NCI-H2081 treated with DMSO at 0.1 percent for 48 hours (cell line): ENCODE measurements at places on chromosomes 4 and X.

GRCh38 chr4:83305187-83305586 lies 20.6 kb upstream of the COQ2 start:
- DNase-seq, result no peak

DNA sequence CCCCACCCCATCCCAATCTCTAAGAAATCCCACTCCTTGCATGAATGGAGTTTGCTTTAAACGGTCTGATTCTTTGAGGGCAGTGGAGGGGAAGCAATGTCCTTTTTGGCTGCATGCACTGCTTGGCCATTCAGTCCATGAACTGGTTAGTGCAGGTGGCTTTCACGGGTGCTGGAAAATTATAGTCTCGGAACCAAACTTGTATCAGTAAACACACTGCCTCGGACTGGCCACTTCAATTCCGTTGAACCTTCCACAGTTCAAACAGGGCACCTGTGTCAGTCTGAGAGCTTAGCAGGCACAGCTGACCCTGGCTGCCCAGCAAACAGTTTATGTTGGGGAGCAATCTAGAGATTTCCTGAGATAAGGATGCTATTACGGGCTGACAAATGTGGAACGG lies 255.6 kb downstream of the DHX15 start:
- no peak for DNase-seq

DNA sequence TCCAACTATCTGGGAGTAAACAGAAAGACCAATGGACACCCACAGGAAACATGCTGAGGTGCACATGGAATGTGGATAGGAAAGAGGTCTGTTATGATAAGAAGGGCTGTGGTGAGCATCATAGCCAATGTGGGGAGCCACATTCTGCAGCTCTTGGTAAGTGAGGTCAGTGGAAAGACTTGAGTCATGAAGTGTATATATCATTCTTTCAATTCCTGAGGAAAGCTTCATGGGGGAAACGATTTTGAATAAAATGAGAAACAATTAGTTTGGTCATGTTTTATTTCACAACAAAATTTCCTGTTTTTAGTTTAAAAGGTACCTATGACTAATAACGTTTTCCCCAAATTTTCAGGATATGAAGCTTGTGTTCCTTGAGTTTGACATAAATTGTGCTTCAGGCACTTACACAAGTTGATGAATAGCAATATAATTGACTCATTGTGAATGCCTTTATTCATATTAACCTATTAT lies 41.4 kb upstream of the RASSF6 start:
- no peak for DNase-seq

DNA sequence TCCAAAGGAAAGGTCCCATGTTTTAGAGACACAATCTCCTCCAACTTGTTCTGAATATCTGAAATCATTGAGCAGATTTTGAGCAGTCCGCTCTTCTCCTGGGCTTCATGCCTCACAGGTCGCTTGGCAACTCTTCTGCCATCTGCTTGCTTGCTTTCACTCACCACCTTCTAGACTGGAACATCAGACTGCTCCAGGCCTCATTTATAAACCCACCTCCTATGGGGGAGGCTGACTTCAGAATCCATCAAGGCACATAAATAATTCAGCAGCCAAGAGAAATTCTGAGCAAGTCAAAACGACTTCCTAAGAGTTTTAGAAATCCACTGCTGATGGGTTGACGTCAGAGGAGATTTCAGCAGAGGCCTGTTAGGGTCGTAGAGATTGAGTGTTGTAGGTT lies 64.1 kb downstream of the FAM184B start:
- no peak for DNase-seq

DNA sequence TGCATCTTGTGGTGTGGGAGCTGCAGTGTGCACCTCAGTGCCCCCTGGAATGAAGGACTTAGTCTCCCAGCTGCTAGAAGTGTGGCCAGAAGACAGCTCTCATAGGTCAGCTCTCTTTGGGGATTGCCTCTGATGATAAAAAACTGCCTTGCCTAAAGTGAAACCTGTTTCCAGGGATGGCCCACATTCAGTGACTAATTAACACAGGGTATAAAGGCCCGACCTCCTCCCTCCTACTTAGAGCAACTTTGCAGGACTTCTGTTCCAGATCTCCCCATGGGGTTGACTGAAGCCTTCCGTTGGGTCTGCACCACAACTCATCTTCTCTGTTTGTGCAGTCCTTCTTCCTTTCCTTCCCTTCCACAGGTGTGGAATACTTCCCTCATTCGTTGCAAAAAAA lies 53.2 kb downstream of the SPINK2 start:
- DNase-seq, result no peak

DNA sequence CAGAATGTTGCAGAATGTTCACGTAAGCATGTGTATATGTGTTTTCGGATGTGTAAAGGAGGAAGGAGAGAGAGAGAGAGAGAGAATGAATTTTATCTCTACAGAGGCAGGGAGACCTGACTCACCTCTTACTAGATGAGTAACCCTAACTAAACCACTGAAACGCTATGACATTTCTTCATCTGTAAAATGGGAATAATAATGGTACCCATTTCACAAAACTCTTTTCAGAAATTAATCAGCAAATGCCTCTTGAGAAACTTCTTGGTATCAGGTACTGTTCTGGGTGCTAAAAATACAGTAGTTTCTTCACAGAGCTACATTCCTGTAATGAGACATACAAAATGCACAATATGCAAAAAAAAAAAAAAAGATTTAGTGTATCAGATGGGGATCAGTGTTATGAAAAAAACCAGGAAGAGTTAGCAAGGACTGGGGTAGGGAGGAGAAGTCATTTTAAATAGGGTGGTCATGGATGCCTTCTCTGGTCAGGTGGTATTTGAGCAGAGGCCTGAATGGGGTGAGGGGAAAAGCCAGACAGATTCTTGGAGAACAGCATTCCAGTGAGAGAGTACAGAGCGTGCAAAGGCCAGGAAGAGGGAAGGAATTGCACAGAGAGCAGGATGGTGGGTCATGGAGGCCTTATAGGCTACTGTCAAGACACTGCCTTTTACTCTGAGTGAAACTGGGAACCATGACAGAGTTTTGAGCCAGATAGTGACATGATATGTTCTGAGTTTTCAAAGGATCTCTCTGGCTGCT lies 84.9 kb upstream of the SPANXB1 start:
- DNase-seq, result no peak

- no peak for DNase-seq
Observed at GRCh38 chrX:16202943-16203342, 35.7 kb downstream of the MAGEB17 start.
